ENCODE measurements at places on chromosomes 11 and 22. TPM values are rescaled to one million over a fixed set of nuclear protein-coding genes. Genes with fewer than 3 reads are reported as not detected.

- DNase-seq: no peak
Measured at GRCh38 chr11:121300972-121301699, 8.6 kb downstream of the SC5D start.

DNA sequence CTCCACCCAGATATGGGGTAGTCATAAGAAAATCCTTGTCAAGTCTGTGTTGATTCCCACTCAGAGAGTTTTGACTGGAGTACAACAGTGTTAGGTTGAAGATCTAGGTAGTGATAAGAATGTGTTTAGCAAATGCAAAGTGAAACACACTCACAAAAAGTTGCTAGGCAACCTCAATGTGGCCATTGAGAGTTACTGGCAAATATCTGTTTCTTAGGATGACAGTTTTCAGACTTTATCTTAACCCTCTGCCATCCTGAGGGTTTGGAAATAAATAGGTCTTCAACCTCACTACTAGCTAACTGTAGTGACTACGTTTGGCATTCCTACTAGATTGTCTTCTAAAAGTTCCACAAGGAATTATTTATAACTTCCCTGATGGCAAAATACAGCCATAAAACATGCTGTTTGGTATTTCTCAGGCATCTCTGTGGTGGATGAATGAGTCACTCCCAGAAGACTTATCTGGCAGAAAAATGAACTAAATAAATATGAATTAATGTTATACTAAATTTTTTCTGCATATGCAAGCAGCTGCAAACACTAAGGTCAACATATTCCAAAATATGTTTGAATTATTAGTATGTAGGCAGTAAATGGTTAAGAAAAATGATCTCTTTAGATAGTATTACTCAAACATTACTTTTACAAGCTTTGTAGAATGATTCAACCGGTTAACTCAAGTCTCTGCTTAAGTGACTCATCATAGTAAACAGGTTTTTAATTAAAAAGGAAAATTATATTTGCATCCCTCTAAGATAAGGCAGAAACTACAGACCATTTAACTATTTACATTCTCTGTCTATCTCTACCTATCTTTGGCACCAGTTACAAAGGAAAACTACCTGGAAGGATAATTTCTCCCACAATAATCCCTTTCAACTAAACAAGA, 17.1 kb upstream of the SYTL2 start:
- no peak for DNase-seq

- DNase-seq: no peak
Measured at GRCh38 chr11:134475951-134476350, 63.9 kb upstream of the B3GAT1 start.

GRCh38 chr22:21778705-21779363, 43.2 kb upstream of the YPEL1 start:
- DNase-seq: no peak

DNA sequence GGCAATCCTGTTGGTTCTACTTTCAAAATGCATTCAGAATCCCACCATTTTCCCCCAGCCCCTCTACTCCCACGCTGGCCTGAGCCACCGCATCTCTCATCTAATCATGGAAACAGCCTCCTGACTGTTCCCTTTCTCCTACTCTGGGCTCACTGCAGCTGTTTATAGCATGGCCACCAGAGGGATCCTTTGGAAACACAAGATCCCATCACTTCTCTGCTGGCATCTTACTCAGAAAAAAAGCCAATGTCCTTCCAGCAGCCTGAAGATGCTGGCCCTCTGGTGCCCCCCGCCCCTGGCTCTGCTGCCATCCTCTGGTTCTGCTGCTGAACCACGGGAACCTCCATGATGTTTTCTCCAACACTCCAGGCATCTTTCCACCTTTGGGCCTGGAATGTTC, 11.1 kb downstream of the MS4A8 start:
- DNase-seq: no peak

The ST14 gene
- 335 TPM for total RNA-seq
